ENCODE measurements at places on chromosomes 16 and 17.

GRCh38 chr17:79548116-79548515 lies 62.7 kb downstream of the RBFOX3 start:
- no peak for DNase-seq

DNA sequence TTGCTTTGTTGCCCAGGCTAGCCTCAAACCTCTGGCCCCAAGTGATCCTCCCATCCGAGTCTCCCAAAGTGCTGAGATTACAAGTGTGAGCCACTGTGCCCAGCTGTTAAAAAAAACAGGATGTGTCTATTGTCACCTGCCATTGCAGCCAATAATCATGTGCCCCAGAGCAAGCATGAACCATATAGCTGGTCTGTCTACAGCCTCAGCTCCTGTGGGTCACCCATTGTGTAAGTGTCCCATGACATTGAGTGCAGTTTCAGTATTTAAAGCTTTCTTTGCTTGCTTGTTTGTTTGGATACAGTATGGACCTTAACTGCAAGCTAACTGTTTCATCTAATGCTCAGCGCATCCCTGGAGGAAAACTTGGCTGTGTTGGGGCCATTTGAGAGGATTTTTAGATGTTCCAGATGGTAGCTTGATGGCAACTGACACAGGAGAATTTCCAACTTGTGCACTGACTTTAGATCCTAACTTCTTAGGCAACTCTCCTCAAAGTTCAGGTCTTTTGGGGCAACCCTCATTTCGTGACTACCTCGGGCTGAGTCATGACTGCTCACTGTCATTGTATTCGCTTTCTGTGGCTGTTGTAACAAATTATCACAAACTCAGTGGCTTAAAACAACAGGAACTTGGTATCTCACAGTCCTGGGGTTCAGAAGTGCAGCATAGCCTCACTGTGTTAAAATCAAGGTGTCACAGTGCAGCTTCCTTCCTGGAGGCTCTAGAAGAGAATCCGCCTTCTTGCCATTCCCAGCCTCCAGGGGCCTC lies 30.3 kb upstream of the ADORA2B start:
- no peak for DNase-seq

GRCh38 chr16:55411231-55411630 lies 67.8 kb upstream of the MMP2 start:
- DNase-seq, result no peak

DNA sequence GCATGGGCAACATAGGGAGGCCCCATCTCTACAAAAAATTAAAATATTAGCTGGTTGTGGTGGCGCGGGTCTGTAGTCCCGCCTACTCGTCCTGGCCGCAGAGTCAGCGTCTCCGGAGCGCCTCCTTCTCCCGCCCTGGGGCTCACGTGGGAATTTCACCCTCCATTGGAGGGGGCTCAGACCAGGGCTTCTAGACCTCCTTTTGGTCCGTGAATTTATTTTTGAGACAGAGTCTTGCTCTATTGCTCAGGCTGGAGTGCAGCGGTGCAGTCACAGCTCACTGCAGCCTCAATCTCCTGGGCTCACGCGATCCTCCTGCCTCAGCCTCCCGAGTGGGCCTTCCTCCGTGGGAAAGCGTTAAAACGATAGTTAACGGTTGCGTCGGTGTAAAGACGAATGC lies 394 bp upstream of the NME4 start:
- DNase-seq, result no peak

DNA sequence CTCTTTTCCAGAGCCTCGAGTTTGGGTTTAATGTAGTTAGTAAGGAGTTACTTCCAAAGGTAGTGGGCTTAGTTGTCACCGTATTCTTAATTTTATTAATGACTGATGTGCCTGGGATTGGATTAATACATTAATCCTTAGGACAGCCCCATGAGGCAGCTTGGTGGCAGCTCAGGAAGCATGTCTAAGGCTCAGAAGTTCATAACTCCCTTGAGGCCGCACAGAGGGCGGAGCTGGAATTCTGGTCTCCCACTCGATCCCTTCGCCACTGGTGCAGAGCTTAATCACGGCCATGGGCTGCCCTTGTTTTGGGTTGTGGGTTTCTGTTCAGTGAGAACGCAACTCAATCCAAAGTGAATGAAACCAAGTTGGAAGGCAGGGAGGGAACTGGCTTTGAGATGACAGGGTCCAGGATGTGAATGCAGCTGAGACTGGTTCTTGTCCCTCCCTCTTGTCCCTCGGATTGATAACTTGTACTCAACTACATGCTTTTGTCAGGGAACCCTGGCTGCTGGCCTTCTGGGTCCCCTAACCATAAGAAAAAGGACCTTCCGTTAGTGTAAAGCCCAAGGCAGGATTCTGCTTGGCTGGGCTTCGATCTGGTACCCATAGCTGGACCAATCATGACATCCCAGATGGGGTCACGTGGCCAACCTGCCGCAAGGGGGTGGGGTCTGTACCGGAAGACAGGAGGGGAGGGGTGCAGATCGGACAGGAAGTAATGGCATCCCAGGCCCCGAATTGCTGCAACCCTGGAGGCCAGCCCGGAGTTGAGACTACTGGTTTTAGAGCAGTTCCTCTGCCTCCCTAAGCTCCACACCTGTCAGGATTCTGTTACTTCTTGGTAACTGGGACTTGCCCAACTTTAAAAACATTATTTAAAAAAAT lies 45.4 kb downstream of the SNX20 start:
- DNase-seq, result peak; percentile 75

GRCh38 chr16:50859628-50860360 lies 117.9 kb downstream of the CYLD start:
- DNase-seq, result no peak

GRCh38 chr17:56313201-56313600 lies 159.9 kb downstream of the ANKFN1 start:
- DNase-seq, result no peak

DNA sequence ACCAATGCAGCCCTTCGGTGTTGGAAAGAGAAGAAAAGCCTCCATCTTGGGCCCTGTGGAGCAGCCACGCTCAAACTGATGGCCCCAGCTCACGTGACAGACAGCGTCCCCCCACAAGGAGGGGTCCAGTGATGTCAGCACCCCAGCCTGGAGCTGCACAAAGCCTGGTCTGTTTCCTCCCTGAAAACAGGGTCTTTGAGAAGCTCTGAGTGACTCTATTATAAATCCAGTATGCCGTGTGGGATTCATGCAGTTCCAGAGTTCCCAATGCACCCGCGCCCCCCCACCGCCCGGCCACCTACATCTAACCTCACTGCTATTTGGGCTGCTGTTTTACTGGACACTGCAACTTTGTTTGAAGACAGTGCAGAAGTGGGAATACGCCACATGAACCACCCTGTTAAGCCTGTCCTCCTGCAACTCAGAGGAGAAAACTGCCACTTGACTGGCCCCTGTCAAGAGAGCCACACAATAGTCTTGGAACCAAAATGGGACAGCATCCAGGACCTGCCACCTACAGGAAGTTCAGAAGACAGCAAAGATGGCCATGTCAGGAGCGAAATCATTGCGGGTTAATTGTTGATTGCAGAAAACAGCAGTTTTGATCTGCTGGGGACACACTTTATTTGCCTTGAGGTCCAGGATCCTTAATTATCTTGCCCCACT lies 33.1 kb downstream of the PMP22 start:
- DNase-seq, result no peak
